KBM-7 (cell line): ENCODE measurements at places on chromosomes 5 and 9.

DNA sequence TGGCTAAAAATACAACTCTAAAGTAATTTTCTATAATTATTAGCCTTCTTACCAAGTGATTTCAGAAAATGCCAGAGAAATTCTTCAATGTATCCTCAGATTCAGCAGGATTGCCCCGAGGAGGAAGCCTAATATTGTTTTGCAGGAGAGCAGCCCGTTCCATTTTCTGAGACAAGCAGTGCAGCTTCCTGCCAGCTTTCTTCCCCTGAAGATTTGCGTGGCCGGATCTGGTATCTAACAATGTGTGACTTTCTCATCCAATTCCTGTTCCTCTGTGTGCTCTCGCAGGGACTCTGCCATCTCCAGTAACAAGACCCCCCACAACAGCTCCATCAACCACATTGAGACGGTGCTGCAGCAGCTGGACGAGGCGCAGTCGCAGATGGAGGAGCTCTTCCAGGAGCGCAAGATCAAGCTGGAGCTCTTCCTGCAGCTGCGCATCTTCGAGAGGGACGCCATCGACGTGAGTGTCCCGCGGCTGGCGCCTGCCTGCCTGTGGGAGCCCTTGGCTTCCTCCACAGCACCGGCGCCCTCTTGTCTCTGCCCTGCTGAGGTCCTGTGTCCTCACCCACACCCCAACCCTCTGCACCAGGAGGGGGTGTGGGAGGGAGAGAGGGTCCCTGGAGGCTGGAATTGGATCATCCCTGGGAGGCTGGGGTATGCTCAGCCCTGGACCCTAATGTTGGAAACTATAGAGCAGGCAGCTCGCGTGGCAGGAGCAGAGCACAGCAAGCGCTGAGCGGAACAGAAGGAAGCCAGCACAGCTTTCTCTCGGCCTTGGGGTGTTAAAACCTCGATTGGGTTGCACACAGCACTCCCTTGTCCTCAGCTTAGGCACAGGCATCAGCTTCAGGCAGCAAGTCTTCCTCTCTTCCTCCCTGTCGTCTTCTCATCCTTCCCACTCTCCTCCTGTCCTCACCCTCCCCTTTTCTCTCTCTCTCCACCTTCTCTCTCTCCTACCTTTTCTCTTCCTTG is 216.2 kb downstream of the TRIO start:
- no peak for DNase-seq

GRCh38 chr5:91487420-91487819 is 104.3 kb upstream of the ARRDC3 start:
- no peak for DNase-seq

DNA sequence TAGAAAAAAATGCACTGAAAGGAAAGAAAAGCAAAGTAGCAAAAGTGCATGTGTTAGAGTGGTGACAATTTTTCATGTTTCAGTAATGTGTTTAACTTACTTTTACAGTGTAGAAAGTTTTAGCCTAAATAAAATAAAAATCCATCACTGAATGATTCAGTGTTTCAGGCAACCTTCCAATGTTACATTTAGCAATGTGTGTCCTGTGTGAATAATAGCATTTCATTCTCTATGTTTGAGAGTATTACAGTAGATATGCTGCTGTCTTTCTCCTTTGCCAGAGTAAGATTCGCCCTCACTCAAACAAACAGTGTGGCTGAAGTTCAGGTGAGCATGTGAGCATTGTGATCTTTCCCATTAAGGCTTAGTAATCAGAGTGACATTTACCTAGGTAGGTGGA is 171.1 kb downstream of the TARS1 start:
- DNase-seq, result no peak

GRCh38 chr9:92275541-92275940 is 18.0 kb downstream of the IARS1 start:
- DNase-seq, result no peak

- DNase-seq, result no peak
These were observed 197.1 kb upstream of the TBCA start for GRCh38 chr5:77973253-77973609.

GRCh38 chr5:138461343-138462125 is 3.7 kb upstream of the EGR1 start:
- no peak for DNase-seq

DNA sequence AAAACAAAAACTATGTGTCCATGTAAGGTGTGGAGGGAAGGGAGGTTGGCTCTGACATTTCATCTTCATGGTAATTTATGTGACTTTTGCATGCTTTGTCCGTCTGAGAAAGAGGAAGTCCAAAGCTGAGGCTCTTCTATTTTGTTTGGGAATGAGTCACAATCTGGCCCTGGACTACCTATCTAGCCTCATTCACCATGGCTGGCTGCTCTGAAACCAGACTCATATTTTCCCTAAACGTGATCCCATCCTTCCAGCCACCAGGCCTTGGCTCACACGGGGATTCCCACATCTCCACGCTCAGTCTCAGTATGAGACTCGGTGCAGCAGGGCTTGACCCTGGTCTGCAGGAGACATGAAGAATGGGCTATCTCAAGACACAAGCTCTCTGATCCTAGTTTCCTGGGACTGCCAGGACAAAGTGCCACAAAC is 672.8 kb downstream of the ACTL7B start:
- peak; percentile 1 for DNase-seq

DNA sequence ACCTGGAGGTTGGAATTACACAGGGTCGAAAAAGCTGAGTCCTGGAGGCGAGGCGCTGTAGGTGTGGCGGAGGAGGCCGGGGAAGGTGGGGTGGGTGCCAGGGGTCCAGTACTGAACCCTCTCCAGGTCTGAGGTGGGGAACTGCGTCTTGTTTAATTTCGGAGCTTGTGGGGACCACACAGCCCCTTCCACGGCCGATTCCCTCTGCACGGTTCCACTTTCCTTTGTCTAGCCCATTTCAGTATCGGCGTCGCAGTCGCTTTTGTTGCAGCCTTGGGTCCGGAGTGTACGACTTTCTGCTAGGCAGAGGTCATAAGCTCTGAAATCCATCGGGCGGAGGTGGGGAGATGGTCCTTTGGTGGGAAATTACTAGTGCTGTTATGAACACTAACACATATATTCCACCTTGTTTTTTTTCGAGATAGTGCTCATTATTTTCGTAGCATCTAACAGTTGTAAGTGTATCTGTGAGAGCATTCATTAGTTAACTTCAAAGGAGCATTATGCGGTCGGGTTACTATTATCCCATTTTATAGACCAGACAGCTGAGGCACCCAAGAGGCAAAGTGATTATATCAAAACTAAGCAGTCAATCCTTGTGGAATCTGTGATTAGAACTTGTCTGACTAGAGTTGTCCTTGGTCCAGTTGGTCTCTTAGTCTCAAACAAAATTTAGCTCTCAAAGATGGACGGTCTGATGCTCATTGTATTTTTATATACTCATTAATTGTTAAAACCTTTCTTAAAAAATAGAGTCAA is 737 bp downstream of the RNF180 start:
- DNase-seq, result no peak
